ENCODE measurements at places on chromosomes 3 and 15.

GRCh38 chr3:130903412-130903908, 9.6 kb downstream of the ATP2C1 start:
- no peak for DNase-seq

GRCh38 chr3:52752045-52752660, 18.6 kb downstream of the NEK4 start:
- no peak for DNase-seq

DNA sequence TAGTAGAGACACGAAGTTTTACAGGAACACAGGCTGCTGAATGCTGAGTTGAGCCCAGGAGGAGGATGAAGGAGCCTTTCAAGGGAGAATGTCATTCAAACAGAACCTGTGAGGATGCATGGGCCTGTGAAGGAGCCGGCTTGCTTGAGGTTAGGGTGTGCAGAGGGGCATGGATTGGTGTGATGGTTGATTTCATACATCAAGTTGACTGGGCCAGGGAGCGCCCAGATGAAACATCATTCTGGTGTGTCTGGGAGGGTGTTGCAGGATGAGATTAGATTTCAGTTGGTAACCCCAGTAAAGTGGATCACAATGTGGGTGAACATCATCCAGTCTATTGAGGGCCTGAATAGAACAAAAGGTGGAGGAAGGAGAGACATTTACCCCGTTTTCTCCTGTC, 243.6 kb downstream of the EDEM1 start:
- no peak for DNase-seq

DNA sequence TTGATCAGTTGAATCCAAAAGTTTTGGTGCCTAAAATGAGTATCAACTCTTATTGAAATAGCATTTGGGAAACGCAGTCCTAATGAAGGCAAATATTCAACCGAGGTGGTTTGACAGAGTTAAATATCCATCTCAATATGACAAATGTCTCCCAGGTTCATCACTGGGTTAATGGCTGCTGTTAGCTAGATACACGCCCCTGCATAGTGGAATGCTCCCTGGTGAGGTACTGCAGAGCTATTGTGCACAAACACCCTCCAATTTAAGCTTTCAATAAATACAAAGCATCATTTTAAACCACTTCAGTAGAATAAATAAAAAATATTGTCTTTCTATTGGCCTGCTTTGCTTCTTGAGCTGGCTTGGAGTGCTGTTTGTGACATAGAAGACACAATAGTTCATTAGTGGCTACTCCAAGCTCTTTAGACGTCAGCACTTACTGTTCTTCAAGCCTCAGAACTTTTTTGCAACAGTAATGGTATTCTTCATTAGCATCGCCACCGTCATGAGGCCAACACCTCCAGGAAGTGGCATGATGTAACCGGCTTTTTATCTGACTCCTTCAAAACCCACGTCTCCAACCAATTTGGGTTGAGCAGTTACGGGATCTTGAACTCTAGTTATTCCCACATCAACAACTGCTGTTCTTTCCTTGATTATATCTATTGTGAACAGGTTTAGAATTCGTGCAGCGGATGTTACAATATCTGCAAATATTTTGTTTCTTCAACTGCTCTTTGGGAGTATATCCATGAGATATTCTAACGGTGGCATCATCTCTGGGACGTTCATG, 1159.6 kb upstream of the EPHA6 start:
- no peak for DNase-seq

DNA sequence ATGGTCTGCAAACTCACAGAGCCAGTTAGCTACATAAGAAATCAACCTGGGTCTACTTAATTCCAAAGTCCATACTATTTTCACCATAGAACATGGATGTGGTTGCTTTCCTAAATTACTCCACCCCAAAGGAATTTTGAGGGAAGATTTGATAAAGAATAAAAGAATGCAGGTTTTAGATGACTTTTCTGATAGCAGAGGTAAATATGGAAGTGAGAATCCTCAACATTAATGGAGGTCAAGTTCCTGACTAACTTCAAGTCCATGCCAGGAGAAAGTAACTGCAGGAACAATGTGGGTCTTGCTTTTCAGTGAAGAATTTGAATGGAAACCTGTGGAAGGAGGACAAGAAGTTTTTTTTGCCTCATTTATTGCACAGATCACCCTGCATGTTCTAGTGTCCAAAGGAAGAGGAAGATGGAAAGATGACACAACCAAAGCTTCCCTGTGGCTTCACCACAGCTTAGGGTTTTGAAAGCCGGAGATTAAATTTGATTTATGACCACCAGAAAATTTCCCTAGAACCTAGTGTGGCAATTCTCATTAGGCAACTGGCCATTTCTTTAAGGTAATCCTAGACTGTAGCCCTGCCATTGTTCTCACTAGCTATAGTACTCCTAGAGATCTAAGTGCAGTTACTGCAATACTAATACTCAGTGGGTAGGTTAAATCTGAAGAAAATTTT, 429.7 kb downstream of the RAP2B start:
- DNase-seq = no peak

- no peak for DNase-seq
Observed at GRCh38 chr3:188403404-188403803, 249.4 kb downstream of the LPP start.

- no peak for DNase-seq
Observed at GRCh38 chr3:191005790-191006189, 143.3 kb upstream of the GMNC start.

DNA sequence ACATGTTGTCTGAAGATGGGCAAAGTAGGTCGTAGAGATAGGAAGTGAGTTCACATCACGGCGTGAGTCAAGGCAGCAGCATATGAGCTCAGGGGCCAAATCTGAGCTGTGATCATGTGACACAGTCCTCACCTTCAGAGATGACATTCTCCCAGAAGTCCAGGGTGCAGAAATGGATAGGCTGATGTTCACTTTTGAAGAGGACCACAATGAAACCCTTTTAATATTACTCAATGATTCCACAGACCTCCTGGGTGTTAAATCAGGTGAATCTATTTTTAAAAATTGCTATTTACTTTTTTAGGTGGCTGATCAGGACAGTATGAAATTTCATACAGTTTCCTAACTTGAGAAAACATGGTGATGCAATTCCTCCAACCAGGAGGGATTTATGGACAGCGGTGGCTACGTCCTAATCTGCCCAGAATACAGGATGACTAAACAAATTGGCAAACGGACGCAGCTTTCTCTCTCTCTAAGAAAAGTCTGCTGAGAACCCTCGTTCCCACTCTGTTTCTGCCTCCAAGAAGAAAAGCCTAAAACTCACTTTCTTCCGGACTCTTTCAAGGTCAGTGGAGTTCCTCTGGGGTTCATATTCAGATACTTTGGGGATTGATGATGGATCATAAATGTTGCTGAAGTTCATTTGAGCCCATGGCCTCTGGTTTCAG, 34.4 kb downstream of the B3GNT5 start:
- peak; percentile 56 for DNase-seq

DNA sequence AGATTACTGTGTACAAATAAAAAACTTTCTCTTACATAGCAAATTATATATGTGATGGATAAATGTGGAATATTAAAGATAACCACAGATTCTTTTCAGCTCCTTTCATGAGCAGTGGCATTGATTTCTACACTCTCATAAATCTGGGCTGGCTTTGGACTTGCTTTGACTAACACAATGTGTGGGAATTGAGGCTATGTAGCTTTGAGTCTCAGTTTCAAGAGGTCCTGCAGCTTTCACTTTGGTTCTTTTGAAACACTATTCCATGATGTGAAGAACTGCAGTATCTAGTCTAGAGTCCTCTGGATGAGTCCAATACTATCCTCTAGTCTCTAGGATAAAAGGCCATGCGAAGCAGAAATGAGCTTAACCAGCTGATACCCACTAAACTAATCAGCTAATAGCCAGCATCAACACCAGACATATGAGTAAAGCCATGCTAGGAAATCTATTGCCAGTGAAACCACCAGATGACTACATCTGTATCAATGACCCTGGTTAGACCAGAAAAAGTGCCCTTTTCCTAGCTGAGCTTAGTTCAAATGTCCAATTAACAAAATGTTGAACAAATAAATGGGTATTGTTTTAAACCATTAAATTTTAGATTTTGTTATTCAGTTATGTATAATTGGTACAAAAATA, 274.9 kb upstream of the ZPLD1 start:
- no peak for DNase-seq

GRCh38 chr3:125001557-125002413, 54.0 kb downstream of the HEG1 start:
- no peak for DNase-seq

DNA sequence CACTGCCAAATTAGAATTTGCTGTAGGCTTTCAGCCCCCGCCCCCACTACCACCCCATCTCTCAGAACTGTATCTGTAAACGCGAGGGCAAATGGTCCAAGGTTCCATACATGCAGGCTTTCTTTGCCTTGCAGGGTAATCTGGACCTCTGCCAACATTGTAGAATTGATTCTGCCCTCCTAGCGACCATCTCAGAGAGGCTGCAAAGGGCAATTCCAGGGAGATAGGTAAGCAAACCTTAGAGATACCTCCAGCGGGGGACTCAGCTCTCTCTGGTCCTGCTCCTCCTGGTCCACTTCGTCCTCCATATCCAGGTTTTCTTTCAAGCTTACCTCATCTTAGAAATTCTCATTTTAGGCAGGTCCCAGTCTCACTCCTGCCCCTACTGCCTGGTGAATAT, 64.4 kb downstream of the SLMAP start:
- no peak for DNase-seq

DNA sequence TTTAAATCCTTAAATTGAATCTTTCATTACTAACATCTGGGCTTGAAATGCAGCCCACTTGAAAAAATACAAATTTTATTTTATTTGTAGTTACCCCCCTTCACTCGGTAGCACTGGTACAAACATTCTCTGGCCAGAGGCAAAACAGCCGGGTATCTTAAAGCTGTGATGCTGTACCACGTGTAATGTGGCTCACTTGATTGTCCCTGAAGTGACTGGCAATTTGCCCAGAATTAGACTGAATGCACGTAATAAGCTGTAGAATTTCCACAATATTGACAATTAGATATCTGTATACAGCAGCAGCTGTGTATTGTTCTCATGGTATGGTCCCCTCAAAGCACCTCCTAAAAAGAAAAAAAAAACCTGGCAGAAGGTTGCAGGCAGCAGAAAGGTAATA, 192.8 kb upstream of the TBC1D5 start:
- no peak for DNase-seq

DNA sequence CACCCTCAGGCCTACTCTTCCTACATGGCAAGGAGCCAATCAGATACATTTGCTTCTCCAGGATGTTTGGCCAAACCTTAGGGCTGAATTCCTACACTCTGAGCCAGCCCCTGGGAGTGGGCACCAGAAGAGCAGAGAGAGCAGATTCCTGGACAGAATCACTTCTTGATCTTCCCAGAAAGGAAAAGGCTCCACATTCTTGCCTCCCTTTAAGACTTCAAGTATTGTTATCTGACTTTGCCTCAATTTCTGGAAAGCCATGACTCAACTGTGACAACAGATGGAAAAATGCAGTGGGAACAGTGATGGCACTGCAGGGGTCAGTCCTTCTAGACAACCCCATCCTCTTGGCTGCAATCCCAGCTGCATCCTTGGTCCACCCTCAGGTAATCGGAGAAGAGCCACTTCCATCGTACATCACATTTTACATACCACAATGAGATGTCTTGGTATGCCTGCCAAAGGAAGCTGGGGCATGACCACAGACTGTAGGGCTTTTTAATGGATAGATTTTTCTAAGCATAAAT, 21.0 kb downstream of the SLCO2A1 start:
- no peak for DNase-seq

DNA sequence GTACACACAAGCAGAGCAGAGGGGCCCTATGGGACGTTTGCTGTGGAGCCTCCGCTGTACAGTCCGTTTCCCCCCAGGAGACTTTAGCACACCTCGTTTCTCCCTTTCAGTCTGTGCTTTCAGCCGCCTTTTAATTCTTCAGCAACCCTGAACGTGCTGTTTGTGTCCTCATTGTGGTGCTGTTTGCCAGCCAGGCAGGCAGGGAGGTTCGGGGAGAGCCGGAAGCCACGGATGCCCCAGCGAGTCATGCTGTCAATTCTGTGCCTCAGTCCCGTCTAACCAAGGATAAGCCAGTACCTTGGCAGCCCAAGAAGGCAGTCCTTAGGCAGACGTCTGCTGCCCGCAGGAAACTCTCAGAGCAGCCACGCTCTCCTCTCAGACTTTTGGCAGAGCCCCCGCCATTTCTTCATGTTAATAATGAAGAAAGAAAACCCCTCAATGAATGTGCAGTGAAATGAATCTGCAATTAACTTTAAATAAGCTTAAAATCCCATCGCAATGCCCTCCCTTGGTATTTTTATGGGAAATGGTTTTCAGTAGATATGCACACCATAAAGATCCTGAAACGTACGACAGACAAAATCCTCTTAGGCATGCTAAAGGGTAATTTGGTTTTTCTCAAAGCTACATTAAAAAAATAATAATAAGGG, 158.6 kb downstream of the UACA start:
- no peak for DNase-seq

- no peak for DNase-seq
Observed at GRCh38 chr15:60155661-60156060, 151.6 kb downstream of the FOXB1 start.

DNA sequence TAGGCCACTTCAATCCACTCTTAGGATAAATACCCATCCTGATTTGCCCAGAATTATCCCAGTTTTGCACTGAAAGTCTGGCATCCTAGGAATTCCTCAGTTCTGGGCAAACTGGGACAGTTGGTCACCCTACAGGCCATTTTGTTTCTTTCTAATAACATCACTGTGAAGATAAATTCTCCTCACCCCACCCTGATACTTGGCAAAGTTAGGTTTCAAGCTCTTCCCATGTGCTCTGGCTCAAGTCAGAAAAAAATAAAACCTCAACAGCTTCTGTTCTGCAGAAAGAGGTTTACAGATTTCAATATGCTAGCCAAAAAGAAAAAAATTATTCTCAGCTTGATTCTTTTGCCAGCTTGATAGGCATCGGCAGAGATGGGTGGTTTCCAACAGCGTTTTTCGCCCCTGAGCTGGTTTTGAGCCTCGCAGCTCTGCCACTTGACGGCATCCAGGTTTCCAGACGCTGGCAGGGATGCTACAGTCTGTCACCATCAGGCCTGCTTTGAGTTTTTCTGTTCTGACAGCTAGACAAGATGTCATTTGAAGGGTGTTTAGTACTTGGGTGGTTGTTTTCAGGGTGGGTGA, 171.4 kb downstream of the SSR3 start:
- no peak for DNase-seq

DNA sequence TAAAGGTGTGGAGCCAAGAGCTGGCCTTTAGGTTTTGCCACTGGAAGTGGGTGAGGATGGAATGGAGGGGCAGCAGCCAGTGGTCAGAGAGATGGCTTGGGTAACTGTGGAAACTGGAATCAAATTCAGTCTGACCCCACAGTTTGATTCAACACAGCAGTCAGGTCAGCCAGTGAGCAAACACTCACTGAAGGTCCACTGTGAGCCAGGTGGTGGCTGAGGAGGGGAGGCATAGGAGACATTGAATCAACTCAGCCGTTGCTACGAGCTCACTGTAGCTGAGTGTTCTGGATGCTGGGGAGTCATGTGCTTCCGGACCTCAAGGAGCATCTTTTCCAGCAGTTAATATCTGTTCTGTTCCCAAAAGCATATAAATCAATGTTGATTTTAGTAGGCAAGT, 37.5 kb downstream of the LPP start:
- no peak for DNase-seq

GRCh38 chr15:95626501-95627361, 703.8 kb upstream of the NR2F2 start:
- no peak for DNase-seq

All from NCI-H460 (cell line).